ENCODE measurements at places on chromosomes 11 and 22.

GRCh38 chr11:107769189-107769588 is 57.3 kb upstream of the SLN start:
- no peak for DNase-seq

DNA sequence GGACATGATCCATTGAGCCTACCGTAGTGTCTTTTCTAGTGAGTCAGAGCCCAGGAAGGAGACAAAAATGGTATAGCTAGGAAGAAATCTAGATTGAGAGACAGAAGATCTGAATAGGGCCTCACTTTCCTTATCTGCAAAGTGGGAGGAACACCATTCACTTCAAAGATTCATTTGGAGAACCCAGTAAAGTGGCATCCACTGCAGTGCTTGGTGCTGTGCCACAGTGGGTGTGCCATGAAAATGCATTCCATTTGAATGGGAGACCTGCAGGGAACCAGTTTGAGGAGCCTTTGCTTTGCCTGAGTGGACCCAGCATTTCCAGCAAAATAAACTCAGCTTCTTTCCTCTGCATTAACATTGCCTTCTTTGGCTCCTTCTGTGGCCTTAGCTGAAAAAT is 470.5 kb upstream of the CADM1 start:
- no peak for DNase-seq

- no peak for DNase-seq
Observed at GRCh38 chr11:134228625-134229024, 4.2 kb downstream of the VPS26B start.

- DNase-seq, result no peak
Observed at GRCh38 chr22:19396934-19397733, 34.4 kb downstream of the HIRA start.

- DNase-seq, result no peak
Observed at GRCh38 chr11:70590356-70590991, 192.1 kb downstream of the CTTN start.

GRCh38 chr11:36953976-36954375 is 355.9 kb upstream of the RAG2 start:
- DNase-seq, result no peak
